ENCODE measurements at places on chromosomes 4 and X.

GRCh38 chr4:3441501-3442459, at the start of gene HGFAC:
Gene HGFAC (plus strand): TSS chr4:3441968. CDS start chr4:3442002, 34 bp downstream.
- H3K36me3 ChIP-seq: no peaks in the 10 kb centered on the region
- no peaks in the 10 kb centered on the region for H3K4me1 ChIP-seq
- H3K27ac ChIP-seq: no peak within 1 kb of the TSS
- no peak within 1 kb of the TSS for H3K4me3 ChIP-seq

DNA sequence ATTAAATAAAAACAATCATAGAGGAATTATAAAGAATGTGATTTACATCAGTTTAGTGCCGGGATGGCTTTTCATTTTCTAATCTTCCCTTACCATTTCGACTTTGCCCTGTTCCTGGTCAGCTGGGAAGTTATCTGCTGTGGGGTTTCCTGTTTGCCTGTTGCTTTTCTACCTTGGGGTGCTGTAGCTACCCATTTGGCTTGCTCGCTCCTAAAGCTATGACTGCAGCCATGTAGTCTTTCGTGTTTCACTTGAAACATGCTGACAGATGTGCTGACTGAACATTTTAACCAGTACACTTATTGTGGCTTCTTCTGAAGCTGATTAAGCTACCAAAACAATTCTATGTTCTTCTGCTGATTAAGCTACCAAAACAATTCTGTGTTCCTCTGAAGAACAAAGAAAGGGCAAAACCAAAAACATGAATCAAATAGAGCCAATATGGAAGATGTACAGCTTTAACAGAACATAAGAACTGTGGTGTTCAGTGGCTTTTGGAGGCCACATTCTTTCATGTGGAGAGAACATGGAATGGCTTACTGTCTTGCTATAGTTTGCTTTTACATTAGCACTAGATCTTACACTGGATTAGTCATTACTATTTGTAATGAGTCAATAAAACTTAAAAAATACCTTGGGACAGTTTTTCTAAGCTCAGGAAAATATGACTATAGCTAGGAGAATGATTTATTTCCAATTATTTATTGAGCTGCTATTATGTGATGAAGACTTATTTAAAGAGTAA, 440.4 kb downstream of the SPRY1 start:
- no peaks in the 10 kb centered on the region for H3K36me3 ChIP-seq
- H3K27ac ChIP-seq: no peak overlapping the region
- no peak overlapping the region for H3K4me3 ChIP-seq
- no peak for DNase-seq
- peaks cover 6% of the 10 kb centered on the region for H3K4me1 ChIP-seq

DNA sequence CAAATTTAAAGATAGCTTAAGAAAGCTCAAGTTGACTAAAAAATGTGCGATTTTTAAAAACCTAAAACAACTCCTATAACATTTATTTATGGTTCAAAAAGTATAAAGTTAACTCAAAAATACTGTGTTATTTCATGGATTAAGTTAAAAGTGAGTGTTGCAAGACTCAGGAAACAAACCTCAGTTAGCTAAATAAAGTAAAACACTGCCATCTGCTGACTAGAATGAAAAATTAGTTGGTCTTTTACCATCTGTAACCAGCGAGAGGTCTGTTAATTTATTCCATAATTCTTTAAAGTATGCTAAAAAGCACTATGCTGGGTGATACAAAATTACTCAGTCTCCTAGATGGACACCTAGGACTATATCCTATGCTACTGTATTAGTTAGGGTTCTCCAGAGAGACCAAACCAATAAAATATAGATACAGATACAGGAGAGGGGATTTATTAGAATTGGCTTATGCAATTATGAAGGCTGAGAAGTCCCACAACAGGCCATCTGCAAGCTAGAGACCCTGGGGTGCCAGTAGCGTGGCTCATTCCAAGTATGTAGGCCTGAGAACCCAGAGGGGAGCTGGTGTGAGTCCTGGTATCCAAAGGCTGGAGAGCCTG, 4.9 kb upstream of the WDFY3 start:
- no peak for DNase-seq
- no peak overlapping the region for H3K27ac ChIP-seq
- no peaks in the 10 kb centered on the region for H3K36me3 ChIP-seq
- no peaks in the 10 kb centered on the region for H3K27me3 ChIP-seq
- H3K4me1 ChIP-seq: peaks cover 6% of the 10 kb centered on the region

DNA sequence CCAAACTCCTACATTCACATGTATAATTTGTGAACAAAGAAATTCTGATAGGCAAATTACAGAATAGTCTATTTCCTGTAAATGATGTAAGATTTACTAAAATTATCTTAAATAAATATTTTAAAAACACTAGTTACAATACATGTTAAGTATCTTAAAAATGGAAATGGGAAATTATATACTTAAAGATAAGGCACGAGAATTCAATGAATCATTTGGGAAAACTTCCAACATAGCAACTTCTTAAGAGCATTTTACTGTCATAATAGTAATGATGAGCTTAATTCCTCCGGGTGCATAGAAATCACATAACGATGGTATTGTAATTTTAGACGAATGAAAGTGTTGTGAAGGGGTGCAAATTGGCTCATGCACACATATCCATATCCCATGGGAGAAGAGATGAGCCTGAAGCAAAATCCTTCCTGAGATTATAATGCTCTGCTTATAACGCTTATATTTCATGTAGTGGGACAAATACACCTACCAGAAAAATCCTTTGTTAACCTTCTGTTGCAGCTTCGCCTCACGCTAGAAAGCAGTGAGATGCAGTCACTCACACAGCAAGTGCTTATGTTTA, 873.5 kb downstream of the PDHA2 start:
- H3K4me3 ChIP-seq: no peak overlapping the region
- H3K4me1 ChIP-seq: no peaks in the 10 kb centered on the region
- H3K27me3 ChIP-seq: no peaks in the 10 kb centered on the region
- H3K36me3 ChIP-seq: no peaks in the 10 kb centered on the region
- H3K27ac ChIP-seq: no peak overlapping the region

GRCh38 chr4:77093401-77093800, 17.6 kb upstream of the CCNI start:
- no peak for DNase-seq
- no peaks in the 10 kb centered on the region for H3K27me3 ChIP-seq
- no peaks in the 10 kb centered on the region for H3K36me3 ChIP-seq
- H3K4me1 ChIP-seq: peaks cover 6% of the 10 kb centered on the region

DNA sequence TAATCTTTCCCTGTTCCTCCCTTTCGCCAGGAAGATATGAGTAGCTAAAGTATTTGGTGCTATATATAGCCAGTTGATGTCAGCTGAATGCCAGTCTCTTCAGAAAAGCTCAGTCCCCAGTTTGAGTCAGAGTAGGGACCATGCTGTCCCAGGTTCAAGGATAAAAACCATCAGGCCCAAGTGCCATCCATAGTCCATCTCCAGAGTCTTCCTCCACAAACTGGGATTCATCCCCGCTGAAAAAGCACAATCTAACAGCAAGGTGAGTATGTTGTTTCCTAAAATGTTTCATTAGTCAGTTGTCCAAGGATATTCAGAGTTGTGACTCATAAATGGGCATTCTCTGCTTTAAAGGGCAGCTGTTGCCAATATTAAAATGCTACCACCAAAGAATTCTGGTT, at the start of gene MYOZ2:
Gene MYOZ2 (plus strand): TSS at position 112 of the 401 bp plus-strand sequence. CDS start 694 bp downstream, outside the sequence.
- H3K4me3 ChIP-seq: no peak within 1 kb of the TSS
- DNase-seq: no peak
- H3K4me1 ChIP-seq: peaks cover 23% of the 10 kb centered on the region
- no peaks in the 10 kb centered on the region for H3K36me3 ChIP-seq

DNA sequence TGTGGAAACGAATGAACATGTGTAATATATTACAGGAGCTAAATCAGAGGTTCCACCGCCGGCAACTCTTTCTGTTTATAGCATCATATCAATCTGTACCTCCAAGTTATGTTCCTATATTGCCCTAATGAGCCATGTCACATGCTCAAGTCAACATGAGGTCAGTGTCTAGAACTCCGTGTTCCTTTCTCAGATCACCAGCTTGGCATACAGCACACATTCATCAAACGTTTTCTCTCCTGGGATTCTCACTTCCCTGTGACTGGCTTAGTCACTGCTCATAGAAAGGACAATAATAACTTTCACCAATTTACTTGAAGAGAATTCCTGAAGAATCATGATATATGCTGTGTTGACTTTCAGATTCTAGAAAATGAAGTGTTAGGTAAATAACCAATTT, 532.0 kb upstream of the SPANXN1 start:
- no peaks in the 10 kb centered on the region for H3K4me1 ChIP-seq
- DNase-seq: no peak
- H3K27ac ChIP-seq: no peak overlapping the region
- no peaks in the 10 kb centered on the region for H3K36me3 ChIP-seq
- no peaks in the 10 kb centered on the region for H3K27me3 ChIP-seq

GRCh38 chr4:100362366-100362765, 155.5 kb downstream of the EMCN start:
- H3K4me3 ChIP-seq: no peak overlapping the region
- H3K36me3 ChIP-seq: no peaks in the 10 kb centered on the region
- no peak overlapping the region for H3K27ac ChIP-seq
- DNase-seq: no peak

DNA sequence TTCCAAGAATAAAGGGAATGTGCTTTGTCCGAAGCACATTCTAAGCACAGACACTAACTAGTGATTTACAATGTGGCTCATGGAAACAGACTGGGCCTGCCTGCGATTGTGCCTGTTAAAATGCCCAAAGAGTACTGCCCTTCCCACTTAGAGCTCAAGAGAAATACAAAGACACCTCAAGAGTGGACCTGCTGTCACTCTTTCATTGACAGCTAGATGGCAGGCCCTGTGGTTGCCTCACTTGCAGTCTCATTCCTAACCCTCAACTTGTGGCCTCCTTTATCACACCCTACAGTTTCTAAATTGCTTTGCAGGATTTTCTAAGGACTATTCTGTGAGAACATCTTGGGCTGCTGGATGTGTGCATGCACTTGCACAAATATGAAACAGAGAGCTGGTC, 331.0 kb upstream of the EMCN start:
- no peak overlapping the region for H3K27ac ChIP-seq
- DNase-seq: no peak
- no peak overlapping the region for H3K4me3 ChIP-seq
- H3K27me3 ChIP-seq: no peaks in the 10 kb centered on the region

- DNase-seq: no peak
- H3K36me3 ChIP-seq: no peaks in the 10 kb centered on the region
- no peak overlapping the region for H3K4me3 ChIP-seq
Observed at GRCh38 chr4:186749611-186750281, 26.1 kb upstream of the FAT1 start.

- H3K4me3 ChIP-seq: no peak overlapping the region
- peaks cover 11% of the 10 kb centered on the region for H3K4me1 ChIP-seq
- no peak overlapping the region for H3K27ac ChIP-seq
Observed at GRCh38 chrX:129566073-129566472, 26.0 kb downstream of the OCRL start.
